ENCODE measurements at places on chromosomes 16 and 17. TPM values are rescaled to one million over a fixed set of nuclear protein-coding genes. Genes with fewer than 3 reads are reported as not detected.

- peaks cover 22% of the 10 kb centered on the region for H3K36me3 ChIP-seq
- peaks cover 6% of the 10 kb centered on the region for H3K4me1 ChIP-seq
- peak overlapping the region; percentile 95 for H3K27ac ChIP-seq
- no peaks in the 10 kb centered on the region for H3K27me3 ChIP-seq
- no peak for DNase-seq
- peak overlapping the region; percentile 88 for H3K4me3 ChIP-seq
These were observed 951 bp downstream of the RPL19 start for GRCh38 chr17:39200957-39201510.

GRCh38 chr16:67729636-67730248 lies 10.6 kb upstream of the GFOD2 start:
- no peak overlapping the region for H3K4me3 ChIP-seq
- no peaks in the 10 kb centered on the region for H3K4me1 ChIP-seq
- peaks cover 7% of the 10 kb centered on the region for H3K36me3 ChIP-seq
- no peak for DNase-seq

Gene CSHL1
- total RNA-seq, result 0.34 TPM

Gene MARF1
- 33.3 TPM for total RNA-seq

Gene NPIPB2
- 11.2 TPM for total RNA-seq

Gene HCRT
- total RNA-seq, result not detected

Data from prostate gland (tissue), 2 donors.